ENCODE measurements at places on chromosomes 6 and 20.

DNA sequence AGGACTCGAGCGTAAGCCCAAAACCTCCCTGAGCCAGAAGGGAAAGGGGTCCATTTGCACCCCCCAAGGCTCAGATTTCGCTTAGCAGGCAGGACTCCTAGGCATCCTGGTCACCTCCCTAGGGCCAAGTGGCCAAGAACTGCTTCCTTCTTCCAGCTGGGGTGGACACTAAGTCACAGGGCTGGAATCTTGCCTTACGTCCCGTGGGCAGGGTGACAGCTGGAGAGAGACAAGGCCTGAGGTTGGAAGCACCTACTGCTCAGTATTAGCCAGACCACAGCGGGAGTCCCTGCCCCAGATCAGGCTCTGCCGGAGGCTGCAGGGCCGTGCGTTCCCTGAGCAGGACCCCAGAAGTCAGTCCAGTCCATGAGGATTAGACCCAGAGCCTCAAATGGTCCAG, 19.7 kb downstream of the LAMA5 start:
- DNase-seq = no peak

- no peak for DNase-seq
Measured at GRCh38 chr6:107534571-107535141, 44.7 kb downstream of the SOBP start.

- no peak for DNase-seq
Measured at GRCh38 chr6:22221211-22221610, 75.6 kb downstream of the PRL start.

DNA sequence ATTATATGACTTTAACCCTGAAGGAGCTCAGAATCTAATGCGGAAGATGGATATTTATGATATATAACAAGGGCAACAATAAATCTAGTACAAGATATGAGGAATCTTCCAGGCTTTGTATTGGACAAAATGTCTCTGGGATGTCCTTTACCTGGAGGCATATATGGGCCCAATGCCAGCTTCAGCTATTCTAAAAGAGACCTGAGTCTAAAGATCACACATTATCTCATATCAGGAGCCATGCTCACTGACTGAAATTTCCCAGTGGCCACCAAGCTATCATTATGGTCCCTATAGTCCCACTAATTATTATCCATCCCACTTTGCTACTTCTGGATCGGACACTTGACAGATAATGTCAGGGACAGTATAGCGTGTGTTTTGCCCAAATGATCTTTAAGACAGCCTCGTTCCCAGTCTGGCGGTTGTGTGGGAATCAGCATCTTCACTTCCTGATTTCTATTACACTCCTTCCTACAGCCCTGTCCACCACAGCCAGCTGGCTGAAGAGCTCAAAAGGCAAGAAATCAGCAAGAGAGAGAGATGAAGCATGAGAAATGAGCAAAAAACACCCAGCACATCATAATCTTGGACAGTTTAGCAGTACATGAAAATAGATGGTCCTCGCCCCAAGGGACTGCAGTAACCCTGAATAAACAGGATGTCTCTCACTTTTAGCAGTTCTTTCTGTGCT, 34.9 kb downstream of the KLHL31 start:
- DNase-seq = no peak

DNA sequence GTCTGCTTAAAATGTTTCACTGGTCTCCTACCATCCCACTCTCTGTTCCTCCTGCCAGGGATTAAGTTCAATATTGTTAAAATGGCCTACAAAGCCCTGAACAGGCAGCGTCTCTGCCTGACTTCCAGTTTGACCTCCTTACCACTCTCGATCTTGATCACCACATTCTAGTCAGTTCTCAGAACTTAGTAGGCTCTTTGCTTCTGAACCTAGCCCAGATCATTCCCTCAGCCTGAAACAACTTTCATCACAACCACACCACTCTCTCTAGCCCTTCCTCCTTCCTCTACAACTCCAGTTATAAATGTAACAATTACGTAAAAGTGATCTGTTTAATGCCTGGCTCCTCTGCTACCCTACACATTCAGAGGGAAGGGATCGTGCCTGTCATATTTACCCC, 53.3 kb downstream of the ATG5 start:
- DNase-seq = no peak

DNA sequence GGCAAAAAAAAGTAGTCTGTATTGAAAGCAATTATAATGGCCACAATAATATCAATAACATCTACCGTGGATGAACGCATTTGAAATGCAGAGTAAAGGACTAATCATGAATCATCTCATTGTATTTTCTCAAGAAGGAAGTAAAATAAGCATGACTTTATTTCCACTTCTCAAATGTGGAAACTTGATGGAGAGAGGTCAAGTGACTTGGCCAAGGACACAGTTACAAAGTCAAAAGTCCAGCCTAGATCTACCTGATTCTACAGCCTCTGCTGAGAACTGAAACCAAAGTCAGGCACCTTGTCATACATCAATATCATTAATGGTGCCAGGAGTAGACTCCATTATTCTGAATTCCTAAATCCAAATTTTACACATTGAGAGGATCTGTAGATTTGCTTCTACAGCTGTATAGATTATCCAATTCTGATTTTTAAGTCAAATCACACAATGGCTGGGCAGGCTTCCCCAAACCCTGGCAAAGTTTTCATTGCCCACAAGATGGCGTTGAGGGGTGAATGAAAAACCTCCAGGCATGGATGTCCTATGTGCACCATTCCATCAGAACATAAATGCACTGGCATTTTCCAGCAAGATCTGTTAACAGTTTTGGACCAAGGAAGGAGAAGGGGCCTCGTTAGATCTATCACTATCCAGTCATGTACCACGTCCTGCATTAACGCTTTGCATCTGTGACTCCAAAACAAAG, 423.1 kb downstream of the MAFB start:
- no peak for DNase-seq

Data from stimulated activated CD4-positive, alpha-beta T cell treated with anti-CD3 and anti-CD28 coated beads, Interleukin-12 subunit alpha, Interleukin-12 subunit beta, amount 100 ng/mL, for 4 hours (primary cell).